ENCODE measurements at places on chromosomes 2 and 18.

DNA sequence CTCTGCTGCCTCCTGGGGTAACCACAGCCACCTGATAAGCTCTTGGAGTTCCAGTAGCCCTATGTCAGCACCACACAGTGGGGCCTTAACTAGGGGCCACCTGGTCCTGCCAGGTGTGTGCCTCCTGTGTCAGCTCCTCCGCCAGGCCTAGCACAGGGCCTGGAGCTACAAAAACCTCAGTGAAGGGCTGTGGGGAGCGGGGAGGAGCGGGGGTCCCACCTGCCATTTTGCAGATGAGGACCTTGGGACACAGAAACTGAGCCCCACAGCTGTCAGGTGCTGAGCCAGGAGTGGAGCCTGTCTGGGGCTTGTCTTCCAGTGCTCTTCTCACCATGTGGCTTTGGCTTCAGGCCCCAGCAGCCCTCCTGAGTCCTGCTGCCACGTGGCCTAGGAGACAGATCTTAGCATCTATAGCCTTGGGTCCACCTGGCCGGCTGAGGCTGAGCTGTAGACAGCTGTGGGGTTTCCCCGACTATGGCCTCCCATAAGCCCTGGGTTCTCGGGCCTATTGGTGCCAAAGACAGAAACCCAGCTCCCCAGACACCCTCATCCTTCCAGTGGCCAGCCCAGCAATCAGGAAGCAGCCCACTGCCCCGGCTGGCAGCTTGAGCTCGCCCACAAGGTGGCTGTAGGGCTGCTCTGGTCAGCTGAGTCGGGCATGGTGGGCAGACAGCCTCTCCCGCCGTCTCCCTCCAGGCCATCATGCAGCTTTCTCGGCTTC is 104.5 kb upstream of the MCFD2 start:
- no peak for DNase-seq

DNA sequence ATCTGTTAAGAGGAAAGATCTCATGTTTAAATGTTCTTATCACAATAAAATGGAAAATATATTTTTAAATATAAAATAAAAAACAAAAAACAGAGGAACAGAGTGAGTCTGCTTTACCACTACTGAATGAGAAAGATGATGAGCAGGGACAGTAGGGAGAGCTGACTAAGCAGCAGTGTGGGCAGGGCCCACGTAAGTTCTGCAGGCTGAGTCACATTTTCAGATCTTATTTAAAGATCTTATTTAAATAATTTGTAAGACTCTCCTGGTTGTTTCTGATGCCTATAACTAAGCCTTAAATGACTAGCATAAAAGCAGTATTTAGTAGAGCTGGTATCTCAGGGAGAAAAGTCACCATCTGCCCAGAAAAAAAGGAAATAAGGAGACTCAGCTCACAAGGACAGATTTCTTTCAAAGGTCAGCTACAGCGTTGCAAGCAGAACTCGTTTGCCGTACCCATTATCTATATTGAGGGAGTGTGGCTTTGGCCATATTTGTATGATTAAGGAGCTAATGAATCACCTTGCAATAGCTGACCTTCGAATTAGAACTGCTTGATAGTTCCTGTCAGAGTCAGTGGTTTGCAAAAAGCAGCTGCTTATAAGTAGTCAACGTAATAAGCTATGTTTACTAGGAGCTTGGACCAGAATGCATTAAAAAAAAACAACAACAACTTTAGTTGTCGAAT is 322.1 kb upstream of the CHAC2 start:
- DNase-seq: no peak

- no peak for DNase-seq
Measured at GRCh38 chr18:38651736-38652135, 1086.1 kb upstream of the CELF4 start.

- no peak for DNase-seq
Measured at GRCh38 chr2:215970425-215970824, 42.9 kb downstream of the MREG start.

- DNase-seq: no peak
Measured at GRCh38 chr18:78678318-78678695, 301.3 kb upstream of the SALL3 start.

- DNase-seq: no peak
Measured at GRCh38 chr2:56741601-56742102, 557.9 kb downstream of the CCDC85A start.

DNA sequence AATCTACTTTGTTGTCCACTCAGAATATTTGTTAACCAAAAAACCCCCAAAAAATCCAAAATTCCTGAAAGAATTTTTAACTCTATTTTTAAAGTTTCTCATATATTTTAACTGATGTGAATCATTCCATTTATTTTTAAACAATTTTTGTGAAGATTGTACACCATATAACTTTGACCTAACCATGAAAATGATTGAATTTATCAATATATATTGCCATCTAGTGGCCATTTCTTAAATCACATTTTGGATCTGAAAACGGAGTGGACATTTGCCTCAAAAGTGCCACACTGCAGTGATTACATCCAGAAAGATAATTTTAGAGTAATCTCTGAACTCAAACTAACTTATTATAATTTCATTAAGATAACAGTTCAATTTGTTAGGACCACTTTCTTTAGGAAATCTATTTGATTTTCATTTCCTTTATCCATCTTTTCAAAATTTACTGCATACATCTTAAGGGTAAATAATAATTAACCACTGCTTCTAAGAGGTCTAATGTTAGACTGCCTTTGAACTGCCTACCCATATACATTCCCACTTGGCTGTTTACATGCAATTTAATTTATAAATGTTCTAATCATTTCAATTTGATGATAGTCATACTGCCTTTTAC is 71.1 kb downstream of the DSC3 start:
- no peak for DNase-seq

DNA sequence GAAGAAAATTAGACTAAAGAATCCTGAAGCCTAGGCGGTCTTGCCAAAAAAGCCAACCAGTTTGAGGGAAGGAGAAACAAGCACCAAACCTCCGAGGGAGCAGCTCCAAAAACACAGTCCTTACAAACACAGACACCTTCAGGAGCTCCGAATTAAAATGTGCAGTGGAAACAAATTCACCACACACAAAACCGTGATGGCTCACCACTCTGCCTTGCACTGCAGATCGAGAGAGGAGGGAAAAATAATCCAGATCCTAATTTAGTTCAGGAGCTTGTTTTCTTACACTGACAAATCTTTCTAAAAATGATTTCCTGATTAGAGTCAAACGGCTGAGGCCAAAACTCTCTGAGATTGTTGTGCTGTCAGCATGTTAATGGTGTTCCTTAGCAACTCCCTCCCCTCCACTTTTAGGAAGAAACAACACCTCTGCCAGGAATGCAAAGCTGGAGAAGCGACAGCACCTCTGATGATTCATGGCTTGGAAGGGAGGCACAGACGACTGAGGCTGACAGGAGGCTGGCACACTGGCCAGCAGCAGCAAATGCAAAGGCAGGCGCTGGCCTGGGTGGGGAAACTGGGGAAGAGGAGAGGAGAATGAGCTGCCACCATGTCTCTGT is 249.4 kb upstream of the KLHL29 start:
- DNase-seq: no peak

- no peak for DNase-seq
Measured at GRCh38 chr18:48555465-48555995, 16.7 kb downstream of the CTIF start.

DNA sequence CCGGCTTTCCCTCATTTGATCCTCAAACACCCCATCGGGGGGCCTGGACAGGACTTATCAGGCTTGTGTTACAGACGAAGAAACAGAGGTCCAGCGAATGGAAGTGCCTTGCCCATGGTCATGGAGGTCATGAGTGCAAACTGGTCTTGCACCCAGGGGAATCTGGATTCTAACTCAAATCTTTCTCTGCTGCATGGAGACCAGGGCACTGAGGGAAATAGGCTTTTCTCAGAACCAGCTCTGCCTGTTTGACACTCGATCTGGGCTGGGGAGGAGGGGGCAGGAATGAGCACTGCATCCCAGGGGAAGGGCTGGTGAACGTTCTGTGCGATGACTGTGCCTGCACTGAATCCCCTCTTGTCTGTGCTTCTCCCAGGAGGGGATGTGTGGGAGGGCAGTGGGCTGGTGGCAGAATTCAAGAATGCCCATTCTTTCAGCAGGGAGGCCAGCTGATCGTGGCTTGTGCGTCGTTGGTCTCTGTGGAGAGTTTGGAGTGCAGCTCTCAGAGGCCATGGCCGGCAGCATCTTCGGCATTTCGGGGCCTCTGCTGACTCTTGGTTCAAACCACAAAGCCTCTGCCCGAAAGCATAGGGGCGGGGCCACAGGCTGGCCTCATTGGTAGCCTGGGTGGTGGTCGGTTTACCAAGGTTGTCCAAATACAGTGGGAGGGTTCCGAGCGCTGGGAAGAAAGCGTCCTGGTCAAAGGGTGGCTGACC is 171.6 kb downstream of the DDX1 start:
- DNase-seq: no peak

- no peak for DNase-seq
Measured at GRCh38 chr2:2116657-2117056, 214.4 kb downstream of the MYT1L start.

- DNase-seq: no peak
Measured at GRCh38 chr2:17857021-17857420, 21.4 kb upstream of the KCNS3 start.

DNA sequence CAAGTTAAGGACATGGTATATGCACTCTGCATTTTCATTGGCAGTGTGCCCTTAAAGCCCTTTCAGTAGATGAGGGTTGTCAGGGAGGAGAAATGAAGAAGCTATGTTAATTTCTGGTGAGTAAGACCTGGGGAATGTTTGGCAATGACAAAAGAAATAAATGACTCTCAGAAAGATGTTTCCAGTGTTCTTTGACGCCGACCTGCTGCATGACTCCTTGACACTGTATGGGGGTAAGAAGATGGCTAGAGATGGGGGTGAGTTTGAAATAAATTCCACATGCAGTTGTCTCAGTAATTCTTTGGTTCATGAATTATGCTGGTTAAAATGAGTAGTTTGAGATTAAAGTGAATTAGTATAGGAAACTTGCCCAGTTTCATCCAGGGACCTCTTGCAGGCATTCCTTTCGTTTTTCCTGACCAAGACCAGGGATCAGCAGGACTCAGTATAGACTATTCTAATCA is 5.9 kb downstream of the CCDC121 start:
- no peak for DNase-seq

- peak; percentile 73 for DNase-seq
Measured at GRCh38 chr2:118088051-118089024, at the start of gene INSIG2. Gene INSIG2, plus strand, starts transcription at chr2:118088471. Its CDS starts 8,086 bp downstream, at chr2:118096557.

DNA sequence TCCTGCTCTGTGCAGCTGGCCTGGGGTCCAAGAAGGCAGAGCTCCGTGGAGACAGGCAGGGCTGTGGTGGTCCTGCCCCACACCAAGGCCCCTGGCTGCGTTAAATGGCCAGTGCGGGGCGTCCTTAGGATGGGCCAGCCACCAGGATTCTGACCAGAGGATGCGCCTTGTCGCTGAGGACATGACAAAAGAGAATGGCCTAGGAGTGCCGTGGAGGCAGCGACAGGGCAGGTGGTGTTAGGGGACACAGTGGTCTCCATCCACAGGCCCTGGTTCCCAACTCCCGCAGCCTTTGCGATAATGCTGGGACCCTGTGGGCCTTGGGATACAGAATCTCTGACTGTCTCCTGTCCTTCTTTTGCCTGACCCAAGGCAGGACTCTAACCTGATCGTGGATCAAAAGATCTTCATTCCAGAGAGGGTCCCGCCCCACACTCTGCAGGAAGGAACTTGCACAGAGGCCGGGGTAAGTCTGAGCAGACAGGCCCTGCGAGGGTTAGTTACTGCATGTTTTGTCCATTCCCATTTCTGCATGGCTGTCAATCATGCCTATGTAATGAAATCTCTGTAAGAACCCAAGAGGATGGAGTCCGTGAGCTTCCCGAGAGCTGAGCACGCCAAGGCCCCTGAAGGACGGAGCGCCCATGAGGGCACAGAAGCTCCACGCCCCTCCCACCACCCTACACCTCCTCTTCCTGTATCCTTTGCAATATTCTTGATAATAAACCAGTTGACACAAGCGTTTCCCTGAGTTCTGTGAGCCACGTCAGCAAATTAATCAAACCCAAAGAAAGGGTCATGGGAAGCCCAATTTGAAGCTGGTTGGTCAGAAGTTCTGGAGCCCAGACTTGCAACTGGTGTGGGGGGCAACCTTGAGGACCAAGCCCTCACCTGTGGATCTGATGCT is 251.5 kb upstream of the SALL3 start:
- no peak for DNase-seq

DNA sequence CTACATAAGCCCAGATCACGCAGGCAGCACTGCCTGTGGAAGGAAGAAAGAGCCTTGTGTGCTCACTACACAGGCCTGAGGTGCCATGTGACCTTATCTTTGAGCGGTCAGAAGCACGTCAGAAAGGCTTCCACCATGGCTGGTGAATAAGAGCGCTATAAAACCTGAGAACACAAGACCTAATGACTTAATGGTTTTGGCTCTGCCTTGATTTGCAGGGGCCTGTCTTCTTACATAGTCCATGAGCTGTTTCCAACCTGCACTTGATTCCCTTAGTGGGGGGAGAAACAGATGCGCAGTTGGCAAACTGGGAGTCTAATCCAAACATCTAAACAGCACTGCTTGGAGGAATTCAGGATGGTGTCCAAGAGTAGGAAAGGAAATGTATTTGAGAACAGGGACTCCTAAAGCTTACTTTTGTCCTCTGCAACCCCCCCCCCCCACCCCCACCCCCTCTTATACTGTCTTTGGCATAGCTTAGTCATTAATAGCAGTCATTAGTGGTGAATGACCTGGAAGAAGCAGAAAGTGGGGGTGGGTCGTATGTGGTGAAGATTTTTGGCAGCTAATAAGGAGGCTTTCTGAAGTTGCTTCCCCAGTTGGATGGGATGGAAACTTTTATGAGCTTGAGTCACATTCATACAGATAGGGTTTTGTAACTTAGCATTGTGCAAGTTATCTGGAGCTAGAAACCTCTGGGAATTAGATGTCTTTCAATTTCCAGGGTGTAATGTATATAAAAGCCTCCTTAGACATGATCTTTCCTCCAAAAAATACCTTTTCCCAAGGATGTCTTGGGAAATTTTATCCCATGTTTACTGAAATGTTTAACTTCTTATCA is 454.1 kb downstream of the MEIS1 start:
- no peak for DNase-seq

GRCh38 chr2:47842846-47843245 is 59.9 kb downstream of the MSH6 start:
- DNase-seq: no peak

GRCh38 chr2:240836781-240837467 is 16.9 kb upstream of the KIF1A start:
- no peak for DNase-seq

DNA sequence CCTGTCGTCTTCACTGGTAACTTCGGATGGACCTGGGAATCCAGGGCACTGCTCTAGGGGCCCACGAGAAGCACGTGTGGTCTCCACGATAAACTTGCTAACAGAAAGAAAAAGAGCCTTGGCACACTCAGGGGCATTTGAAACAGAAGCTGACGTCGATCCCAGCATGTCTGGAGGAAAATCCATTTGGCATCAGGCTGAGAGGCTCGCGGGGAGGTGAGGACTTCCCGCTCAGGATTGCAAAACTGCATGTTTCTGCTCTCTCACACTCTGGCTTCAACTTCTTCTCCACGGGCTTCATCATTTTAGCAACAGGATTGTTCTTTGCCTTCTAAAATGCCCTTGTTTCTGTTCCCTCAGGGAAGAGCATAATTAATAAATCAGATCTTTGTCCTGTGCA is 181.7 kb upstream of the COPS8 start:
- no peak for DNase-seq
